ENCODE measurements at places on chromosomes 6 and 20.

DNA sequence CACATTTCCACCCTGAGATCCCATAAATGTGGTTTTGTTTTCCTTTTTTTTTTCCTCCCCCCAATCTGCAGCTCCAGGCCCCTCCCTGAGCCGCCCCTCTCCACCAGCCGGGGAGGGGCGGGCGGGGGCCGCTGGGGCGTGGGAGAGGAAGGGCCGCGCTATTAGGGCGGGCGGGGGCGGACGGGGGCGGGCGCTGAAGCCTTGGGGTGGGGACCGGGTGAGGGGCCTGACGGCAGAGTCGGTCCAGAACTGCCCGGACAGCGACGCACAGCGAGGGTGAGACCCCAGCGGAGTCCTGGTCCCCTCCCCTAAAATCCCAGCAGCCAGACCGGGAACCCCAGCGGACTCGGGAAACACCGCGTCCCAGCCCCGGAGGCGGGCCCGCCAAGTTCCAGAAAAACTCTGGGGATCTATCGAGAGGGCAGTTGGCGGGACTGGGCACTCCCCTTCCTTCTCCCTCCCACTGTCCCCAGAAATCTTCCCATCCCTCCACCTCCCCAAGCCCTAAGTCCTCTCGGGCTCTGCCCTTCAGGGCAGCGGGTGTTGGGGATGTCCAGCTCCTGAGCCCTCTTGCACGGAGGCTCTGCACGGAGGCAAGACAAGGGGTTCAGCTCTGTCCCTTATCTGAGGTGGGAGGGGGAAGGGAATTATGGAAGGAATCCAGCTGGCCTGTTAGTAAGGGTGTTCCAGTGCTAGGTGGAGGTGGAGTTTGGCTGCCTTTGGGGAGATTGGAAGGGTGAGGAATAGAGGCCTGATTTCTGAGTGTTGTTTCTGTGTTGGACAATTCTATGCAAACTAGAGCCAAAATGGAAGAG lies at the start of gene PRICKLE4:
TSS of gene PRICKLE4 (plus strand) at position 232 of the 815 bp plus-strand sequence. CDS start 2,692 bp downstream, outside the sequence.
- DNase-seq, result no peak

GRCh38 chr20:1313236-1313964 lies 15.5 kb downstream of the SDCBP2 start:
- DNase-seq, result peak; percentile 67

DNA sequence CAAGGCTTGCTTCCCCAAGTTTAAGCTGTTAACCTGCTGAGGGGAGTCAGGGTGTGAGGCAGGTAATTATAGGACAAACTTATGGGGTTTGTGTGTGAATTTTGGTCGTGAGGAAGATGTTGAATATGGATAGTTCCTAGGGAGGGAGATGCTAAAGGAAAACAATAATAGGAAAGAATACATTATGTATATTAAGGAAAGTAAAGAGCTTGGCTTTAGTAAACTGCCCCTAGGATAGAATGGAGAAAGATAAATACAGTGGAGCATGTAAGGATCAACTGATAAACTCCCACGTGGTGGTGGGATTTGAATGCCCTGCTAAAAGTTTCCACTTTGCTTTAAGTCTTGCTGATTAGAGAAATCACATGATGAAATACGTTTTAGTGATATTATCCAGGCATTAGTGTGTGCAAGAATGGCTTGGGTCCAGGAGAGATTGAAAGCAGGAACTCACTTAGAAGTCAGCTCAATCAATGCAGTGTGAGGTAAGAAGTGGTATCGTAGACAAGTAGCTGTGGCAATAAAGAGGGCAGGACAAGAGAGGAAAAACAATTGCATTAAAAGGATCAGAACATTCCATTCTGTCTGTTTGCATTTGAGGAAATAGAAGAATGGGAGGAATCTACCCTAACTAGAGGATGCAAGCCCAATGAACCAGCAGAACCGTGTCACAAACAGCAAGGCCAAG lies 52.5 kb downstream of the RPS12 start:
- DNase-seq, result no peak

DNA sequence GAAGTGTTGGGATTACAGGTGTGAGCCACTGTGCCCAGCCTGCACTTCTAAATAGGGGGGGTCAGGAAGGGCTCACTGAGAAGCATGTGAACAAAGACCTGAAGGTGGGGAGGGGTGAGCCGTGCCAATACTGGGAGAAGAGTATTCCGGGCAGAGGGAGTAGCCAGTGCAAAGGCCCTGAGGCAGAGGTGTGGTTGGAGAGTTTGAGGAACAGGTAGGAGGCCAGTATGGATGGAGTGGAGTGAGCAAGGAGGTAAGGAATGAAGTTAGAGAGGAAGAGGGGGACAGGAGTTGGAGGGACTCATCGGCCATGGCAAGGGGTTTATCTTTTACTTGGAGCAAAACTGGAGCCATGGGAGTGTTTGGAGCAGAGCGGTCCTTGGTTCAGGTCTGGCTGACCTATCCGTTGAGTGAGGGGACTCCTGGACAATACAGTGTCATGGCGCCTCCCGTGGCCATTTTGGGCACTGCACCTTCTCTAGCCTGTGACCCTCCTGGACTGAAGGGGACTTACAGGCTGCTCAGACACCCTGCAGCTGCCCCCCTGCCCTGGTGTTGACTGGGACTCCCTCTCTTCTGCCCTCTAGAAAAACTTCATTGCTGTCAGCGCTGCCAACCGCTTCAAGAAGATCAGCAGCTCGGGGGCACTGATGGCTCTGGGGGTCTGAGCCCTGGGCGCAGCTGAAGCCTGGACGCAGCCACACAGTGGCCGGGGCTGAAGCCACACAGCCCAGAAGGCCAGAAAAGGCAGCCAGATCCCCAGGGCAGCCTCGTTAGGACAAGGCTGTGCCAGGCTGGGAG lies 12.1 kb downstream of the FOXS1 start:
- DNase-seq, result peak; percentile 50

GRCh38 chr6:33116841-33117711 lies 41.3 kb downstream of the HLA-DPB1 start:
- DNase-seq, result no peak

All from CD4-positive, alpha-beta T cell treated with Interleukin-21 for 1 hour (primary cell).